Activated T-helper 1 cell treated with Interleukin-2 at 50 U/mL for 16 hours (primary cell): ENCODE measurements at places on chromosomes 3 and 15.

- DNase-seq, result no peak
Measured at GRCh38 chr15:66138892-66139590, 114.5 kb downstream of the MEGF11 start.

- no peak for DNase-seq
Measured at GRCh38 chr15:97461226-97461625, 499.3 kb upstream of the ARRDC4 start.

DNA sequence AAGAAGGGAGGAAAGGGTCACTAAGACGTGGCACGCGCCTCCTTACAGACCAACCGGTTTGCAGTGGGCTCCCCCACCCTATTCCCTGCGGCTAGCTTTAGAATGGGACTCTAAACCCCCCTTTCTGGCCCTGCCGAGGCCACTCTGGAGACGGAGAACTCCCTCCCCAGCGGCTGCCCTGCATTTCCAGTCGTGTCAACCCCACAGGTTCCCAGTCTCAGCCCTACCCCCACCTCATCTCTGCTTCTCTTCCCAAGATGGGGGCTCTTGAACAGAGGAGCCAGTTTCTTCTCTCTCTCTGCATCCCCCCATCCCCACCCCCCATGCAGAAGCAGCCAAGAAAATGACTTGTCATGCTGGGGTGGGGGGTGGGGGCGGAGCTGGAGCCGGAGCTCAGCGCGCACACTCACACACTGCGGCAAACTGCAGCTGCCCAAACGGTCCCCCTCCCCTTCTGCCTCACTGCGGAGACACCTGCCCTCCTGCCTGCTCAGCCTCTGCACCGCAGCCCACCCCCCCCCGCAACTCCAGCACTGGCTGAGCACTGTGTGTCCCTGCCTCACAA lies 871 bp downstream of the MAP1A start:
- no peak for DNase-seq

- DNase-seq, result no peak
Measured at GRCh38 chr3:156445117-156446090, 109.5 kb downstream of the SSR3 start.

GRCh38 chr3:151733613-151734012 lies at the start of gene AADACL2:
Gene AADACL2 (plus strand): TSS chr3:151733927. CDS start chr3:151734036, 109 bp downstream.
- DNase-seq, result no peak

DNA sequence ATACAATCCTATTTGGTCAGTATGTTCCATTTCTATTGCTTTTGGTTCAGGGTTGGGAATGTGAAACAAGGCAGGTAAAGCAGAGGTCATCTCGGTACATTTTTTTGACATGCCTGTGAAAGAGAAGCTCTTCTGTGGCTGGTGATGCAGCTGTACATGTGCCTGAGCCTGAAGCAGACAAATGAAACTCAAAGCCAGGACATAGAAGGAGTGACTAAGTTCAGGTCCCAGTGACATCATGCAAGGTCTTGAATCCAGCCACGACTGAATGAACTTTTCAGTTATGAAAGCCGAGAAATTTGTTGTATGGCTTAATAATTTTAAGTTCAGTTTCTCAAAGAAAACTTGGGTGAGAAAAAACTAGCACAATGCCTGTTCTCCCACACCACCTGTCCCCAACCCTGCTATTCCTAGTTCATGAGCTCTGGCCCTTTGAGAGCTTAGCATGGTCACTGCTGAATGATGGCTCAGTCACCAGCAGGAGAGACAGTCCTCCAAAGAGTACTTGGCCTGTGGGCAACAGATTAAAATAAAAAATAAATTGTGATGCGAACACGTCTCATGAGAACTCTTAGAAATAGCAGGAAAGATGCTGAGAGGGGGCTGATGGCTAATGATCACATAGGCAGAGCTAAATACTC lies 600.2 kb upstream of the GRM7 start:
- DNase-seq, result no peak

DNA sequence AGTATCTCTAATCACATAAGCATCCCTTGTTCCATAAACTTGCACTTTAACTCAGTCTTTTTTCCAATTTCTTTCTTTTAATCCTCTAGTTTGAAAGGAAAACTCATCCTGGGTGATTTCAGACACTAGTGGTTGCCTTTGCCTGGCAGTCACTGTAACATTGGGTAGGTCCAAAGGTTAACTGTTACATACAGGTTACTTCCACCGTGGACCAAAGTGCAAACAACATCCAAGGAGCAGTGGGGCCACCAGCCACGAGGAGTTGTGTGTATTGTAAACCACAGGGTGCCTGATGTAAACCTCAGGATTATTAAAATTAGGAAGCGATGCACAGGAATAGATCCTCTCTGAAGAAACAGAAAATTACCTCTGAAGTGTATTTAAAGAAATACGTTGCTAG lies 75.0 kb downstream of the HCN4 start:
- DNase-seq, result no peak
